Right lobe of liver (tissue), 6 donors: ENCODE measurements at places on chromosomes 4 and X. TPM values are rescaled to one million over a fixed set of nuclear protein-coding genes. Genes with fewer than 3 reads are reported as not detected.

DNA sequence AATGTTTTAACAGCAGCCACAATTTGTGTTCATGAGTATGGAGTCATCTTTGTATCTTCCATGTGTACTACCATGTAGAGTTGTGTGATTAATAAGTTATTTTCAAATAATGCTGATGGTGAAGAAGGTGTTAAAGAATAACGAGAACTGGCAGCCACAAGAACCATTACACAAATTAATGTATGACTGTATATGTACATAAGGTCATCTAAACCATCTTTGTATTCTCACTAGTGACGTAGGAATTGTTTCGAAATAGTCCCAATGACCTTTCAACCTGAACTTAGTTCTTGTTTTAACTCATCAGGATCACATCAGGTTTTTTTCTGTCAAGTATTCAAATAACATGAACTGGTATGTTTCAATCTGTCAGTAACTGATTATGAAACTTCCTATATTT lies 48.3 kb upstream of the NOCT start:
- DNase-seq, result no peak

GRCh38 chrX:115939070-115939469 lies 231.5 kb upstream of the AGTR2 start:
- no peak for DNase-seq

DNA sequence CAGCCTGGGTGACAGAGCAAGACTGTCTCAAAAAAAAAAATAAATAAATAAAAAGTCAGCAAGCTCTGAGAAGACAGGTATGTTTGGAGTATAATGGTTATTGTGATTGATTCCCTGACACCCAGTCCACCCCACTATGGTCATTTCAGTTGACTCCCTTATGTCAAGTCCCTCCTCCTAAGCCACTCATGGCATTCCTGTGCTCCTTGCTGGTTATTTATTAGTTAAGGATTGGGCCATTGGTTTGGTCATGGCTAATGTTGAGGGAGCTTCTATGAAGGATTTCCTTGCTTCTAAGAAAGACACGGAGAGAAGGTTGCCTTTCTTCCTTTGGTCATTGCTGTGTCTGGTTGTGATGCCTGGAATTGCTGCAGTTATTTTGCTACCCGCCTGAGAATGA lies 140.1 kb downstream of the UCHL1 start:
- no peak for DNase-seq

- no peak for DNase-seq
Observed at GRCh38 chr4:8189551-8190466, 9.3 kb upstream of the SH3TC1 start.

GRCh38 chr4:130563185-130563888 lies 1467.4 kb downstream of the C4orf33 start:
- DNase-seq, result peak; percentile 29

Gene CTAG1A
- not detected for total RNA-seq

GRCh38 chr4:53706422-53707032 lies 115.2 kb upstream of the LNX1 start:
- no peak for DNase-seq

Gene EREG
- total RNA-seq, result 0.50 TPM

DNA sequence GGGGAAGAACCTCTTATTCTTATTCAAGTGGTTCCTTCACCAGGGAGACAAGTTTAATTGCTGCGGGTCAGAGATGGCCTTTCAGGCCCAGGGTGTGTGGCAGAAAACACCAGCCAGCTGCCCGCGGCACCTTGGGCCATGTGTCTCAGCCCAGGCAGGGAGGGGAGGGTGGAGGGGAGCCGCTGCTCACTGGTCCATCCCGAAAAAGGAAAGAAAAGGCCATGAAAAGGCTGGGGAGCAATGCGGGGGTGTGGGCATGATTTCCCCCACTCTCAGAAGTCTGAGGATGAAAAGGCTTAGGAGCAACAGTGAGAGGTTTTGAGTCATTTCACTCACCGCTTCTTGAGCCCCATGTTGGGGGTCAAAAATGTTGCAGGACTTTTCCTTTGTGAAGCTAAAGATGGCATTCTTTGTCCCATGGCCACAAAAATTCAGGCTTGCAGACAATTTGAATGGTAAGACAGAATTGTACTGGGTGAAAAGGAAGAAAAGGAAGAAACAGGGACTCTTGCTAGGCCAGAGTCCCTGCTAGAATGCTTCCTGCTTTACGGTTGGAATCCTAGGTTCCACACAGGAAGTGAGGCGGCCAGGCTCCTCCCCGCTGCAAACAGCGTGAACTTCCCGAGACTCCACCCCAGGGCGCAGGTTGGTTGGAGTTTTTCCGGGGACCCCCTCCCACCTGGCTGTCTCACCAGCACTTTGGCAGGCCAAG lies 17.4 kb upstream of the FAM47E start:
- DNase-seq, result no peak
